GM06990 (cell line): ENCODE measurements at places on chromosomes 7 and 10.

GRCh38 chr10:128631801-128632241 lies 505.6 kb upstream of the MKI67 start:
- no peak for DNase-seq

DNA sequence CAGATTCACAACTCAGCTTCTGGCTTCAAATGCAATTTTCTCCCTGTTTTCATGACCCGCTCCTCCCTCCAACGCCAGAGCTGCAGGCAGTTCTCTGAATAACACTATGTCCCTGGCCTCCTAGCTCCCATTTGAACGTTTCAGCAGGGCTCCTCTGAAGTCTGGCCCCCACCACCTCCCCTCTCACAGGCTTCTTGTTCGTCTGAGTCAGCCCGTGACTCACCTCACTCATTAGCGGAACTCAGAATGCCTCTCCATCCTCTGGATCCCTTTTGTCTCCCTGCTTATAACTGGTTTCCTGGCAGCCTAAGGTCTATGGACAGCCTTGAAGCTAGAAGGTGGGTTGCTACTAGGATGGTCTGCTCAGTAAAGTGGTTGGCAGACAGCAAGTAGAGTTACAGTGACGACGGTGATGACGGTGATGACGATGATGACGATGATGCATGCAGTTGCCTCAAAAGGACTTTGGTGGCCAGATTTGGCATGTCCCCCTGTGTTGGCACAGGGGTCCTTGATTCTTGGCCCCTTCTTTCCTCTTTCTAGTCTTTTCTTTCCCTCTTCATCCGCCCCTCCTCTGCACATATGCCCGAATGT lies 83.3 kb upstream of the MKLN1 start:
- no peak for DNase-seq

DNA sequence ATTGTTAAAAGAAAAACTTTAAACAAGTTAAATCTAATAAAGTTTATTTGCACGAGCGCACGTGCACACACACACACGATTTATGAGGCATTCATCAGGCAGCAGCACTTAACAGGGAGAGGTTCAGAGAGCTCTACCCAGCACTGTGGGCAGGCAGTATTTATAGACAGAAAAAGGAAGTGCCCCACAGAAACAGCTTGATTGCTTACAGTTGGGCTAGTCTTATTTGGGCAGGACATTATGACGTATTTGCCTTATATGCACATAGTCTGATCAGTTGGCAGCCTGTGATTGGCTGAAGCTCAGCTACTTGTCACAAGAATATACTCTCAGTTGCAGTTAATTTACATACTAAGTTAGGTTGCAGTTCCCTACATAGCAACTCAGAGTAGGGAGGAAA lies 1.2 kb upstream of the SDHAF3 start:
- no peak for DNase-seq

- DNase-seq = no peak
These were observed 46.4 kb downstream of the DENND2A start for GRCh38 chr7:140594131-140594691.

DNA sequence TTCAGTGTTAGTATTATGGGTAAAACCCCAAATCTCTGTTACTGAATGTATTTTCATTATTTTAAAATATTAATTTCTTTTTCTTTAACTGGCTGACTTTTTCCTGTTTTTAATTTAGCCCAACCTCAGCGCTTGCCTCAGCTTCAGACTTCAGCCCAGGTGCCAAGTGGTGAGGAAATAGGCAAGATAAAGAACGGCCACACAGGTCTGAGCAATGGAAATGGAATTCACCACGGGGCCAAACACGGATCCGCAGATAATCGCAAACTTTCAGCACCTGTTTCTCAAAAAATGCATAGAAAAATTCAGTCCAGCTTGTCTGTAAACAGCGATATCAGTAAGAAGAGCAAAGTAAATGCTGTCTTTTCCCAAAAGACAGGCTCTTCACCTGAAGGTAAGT lies 57.5 kb downstream of the MDFIC start:
- no peak for DNase-seq

- no peak for DNase-seq
These were observed 47.6 kb upstream of the ANKRD1 start for GRCh38 chr10:90968328-90969081.

DNA sequence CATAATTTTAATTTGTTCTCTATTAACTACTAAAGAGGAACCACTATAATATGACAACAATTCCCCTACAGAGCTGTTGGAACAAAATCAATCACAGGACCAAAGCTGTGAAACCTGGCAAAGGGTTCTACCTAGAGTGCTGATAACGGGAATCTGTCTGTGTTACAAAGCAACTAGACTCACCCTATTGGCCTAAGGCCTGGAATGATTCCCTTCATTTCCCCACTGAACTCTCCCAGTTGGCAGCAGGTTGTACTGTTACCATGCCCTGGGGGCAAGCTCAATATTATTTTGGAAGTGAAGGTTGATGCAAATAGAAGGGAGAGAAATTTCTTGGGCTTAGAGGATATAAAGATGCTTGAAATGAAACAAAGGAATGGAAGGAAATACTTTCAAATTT lies 81.8 kb downstream of the SEMA3A start:
- no peak for DNase-seq

GRCh38 chr7:101743995-101744360 lies 73.4 kb upstream of the CUX1 start:
- DNase-seq = no peak

GRCh38 chr7:5472432-5473315 lies 49.0 kb upstream of the TNRC18 start:
- DNase-seq = no peak

- DNase-seq = peak; percentile 85
These were observed at the start of gene ALOX5 for GRCh38 chr10:45373576-45374349. TSS of gene ALOX5 (plus strand) at chr10:45374216. CDS start at chr10:45374280, 64 bp downstream.

- DNase-seq = no peak
These were observed 101.3 kb downstream of the TCERG1L start for GRCh38 chr10:131210181-131210580.

DNA sequence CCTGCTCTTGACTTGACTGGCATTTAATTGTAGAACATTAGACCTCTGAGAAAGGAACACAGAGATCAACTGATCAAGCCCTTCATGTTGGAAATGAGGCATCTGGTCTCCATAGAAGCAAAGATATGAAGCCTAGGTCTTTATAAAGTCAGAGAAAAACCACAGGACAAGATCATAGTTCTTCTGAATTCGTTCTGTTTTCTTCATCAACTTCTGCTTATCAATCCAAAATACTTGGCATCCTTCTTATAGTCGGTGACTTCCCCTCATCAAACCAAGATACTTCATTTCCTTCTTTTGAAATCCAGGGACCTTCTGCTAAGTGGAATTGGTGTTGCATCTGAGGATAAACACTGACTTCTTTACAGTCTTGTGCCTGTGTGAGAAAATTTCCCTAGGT lies 77.1 kb upstream of the PRKCQ start:
- no peak for DNase-seq

DNA sequence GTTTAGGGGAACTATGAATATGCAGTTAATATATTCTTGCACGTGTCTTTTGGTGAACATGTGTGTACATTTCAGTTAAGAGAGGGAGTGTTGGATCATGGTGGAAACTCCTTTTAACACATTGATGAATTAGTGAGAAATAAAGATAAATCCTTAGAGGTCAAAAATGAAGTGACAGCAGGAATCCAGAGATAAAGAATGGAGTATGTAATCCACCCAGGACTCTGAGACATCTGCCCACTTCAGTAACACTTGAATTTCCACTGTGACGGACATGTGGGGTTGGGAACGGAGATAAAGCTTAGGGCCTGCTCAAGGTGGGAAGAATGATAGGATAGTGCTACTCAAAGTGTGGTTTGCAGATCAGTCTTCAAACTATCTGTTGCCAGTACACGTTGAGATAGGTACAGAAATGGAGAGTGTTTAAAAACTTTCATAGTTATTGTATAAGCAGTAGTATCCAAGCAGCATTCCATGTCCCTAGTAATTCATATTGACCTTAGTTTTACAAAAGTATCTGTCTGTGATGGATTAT lies 6.6 kb upstream of the RELN start:
- DNase-seq = no peak

DNA sequence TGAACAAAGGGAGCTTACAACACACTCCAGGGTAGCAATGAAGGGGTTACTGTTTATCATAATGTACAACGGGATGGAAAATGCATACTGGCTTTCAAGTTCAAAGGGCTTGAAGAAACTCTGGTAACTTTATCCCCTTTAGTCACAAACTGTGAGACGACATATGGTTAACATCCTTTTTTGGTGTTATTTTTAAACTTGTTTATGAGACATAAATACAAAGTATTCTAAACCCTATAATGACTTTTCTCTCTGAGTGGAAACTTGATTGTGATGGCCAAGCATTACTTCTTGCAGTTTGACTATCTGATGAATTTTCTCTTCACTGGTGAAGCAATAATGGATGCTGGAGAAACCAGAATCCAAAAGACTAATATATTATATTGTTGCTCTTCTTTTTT lies 62.0 kb upstream of the SEMA3A start:
- DNase-seq = no peak

DNA sequence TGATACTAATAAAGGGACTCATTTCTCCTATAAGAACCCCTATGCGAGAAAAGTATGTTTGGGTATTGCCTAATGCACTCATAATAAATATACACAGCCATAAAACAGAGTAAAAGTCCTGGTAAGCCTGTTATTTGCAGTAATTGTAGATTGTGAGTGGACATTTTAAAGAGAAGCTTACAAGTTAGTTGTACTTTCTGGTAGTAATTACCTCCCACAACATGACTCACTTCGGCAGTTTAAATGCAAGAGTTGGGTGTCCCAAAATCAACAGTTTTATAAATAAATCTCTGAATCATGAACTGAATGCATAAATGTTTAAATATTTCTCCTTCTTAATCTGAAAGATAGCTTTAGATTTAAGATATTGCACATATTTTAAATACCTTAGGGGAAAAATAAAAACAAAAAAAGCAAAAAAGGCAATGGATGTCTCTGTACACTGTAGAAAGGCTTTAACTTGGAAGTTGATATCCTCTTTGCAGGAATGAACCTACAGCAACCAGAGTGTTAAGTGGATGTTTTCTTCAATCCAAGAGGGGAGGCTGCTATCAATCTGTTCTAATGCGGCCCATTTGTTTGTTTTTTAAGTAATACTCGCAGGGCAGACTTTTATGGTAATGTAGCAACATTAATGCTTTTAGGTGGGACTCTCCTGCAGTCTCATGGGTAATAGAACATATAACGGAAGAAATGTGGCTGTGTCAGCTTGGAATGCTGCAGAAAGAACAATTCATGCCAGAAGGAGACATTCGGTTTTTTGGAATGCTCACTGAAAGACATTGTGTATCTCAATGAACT lies 57.3 kb upstream of the ZEB1 start:
- no peak for DNase-seq

GRCh38 chr7:26673271-26673670 lies 191.1 kb downstream of the SKAP2 start:
- DNase-seq = no peak

DNA sequence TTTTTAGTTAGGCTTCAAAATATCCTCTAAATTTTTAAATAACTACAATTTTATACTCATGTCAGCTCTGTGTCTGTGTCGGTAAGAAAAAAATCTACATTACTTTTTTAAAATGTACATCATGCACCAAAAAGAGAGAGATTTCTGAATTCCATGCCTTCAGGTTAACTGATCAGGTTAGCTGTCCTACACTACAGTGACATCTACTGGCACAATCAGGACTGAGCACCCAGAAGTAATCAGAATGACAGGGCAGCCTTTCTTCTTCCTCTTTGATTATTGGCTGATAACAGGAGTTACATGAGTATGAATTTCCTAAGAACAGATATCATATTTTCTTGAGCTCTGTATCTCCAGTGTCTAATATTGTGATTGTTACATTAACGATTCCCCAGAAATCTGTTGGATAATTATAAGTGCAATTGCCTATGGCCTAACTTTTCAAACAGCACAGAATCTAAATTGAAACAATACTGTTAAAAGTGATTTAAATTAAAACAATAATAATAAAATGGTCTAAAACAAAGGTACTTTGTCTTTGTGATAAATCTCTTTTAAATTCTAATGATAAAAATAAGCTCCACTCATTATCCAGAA lies 41.8 kb upstream of the HYCC1 start:
- peak; percentile 39 for DNase-seq

DNA sequence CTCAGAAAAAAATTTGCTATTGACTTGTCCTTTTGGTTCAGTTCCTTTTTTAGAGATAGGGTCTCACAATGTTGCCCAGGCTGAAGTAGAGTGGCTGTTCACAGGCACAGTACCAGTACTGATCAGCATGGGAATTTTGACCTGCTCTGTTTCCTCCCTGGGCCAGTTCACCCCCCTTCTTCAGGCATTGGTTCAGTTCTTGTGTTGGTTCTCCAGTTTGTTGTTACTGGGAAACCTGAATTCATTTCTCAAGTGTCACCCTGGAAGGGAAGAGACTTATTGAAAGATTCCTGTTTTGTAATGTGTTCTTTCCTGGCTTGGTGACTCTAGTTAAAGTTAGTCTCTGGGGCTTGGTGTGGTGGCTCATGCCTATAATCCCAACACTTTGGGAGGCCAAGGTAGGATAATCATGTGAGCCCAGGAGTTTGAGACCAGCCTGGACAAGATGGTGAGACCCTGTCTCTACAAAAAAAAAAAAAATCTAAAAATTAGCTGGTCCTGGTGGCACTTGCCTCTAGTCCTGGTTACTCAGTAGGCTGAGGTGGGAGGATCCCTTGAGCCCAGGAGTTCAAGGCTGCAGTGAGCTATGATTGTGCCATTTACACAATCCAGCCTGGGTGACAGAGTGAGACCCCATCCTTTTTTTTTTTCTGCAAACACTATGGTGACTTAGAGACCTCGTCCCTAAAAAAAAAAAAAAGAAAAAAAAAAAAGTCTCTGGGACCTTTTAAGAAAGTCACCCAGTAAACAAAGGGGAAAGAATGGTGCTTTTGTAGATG lies 52.7 kb downstream of the CNNM2 start:
- no peak for DNase-seq

DNA sequence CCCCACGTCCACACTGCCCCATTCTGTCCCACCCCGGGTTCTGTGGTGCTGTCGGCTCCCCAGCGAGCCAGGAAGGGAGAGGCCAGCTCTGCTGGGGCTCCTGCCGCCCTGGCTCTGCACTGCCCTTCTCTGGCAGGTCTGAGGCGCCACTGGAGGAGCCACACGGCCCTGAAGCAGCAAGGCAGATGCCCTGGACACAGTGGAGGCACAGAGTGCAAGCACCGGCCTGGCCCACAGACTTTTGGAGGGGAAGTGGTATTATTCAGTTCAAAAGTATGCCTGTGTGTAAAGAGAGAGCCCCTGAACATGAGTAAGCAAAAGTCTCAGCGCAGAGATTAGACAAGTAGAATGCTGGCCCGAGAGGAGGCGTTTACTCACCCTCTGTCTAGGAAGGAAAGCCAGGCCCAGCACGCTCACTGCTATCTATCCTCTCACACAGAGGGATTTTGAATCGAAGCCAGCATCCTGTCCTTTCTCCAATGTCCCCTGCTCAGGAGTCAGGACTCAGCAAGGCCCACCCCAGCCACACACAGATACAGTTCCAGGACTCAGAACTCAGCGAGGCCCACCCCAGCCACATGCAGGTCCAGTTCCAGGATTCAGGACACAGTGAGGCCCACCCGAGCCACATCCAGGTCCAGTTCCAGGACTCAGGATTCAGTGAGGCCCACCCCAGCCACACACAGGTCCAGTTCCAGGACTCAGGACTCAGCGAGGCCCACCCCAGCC lies 115.0 kb downstream of the EGFR start:
- DNase-seq = no peak
